BE2C (cell line): ENCODE measurements at places on chromosomes 1 and 21.

GRCh38 chr1:154352581-154353459 lies 27.5 kb downstream of the ATP8B2 start:
- DNase-seq = no peak

GRCh38 chr1:218171302-218171893 lies 113.7 kb upstream of the RRP15 start:
- DNase-seq = no peak

DNA sequence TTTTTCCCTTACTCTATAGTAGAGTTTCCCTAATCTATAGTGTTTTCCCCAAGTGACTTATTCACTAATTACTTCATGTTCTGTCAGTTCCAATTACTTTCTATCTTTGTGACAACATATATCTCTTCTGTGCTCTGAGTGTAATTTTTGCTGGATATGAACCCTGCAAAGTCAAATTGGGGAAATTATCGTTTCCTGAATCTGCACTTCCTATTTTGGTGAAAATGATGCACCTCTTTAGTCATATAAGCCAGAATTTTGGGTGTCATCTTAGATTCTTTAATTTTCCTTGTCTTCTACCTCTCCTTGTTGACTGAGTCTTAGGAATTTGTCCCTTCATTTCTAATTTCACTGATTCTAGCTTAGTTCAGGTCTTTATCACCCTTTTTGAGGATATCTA lies 33.4 kb upstream of the PRKACB start:
- no peak for DNase-seq

- DNase-seq = no peak
Observed at GRCh38 chr1:204110894-204111633, 38.1 kb downstream of the SOX13 start.

- DNase-seq = no peak
Observed at GRCh38 chr1:241582921-241583321, 50.7 kb downstream of the KMO start.
